Liver (tissue), 10 donors: ENCODE measurements at places on chromosomes 6 and 20.

DNA sequence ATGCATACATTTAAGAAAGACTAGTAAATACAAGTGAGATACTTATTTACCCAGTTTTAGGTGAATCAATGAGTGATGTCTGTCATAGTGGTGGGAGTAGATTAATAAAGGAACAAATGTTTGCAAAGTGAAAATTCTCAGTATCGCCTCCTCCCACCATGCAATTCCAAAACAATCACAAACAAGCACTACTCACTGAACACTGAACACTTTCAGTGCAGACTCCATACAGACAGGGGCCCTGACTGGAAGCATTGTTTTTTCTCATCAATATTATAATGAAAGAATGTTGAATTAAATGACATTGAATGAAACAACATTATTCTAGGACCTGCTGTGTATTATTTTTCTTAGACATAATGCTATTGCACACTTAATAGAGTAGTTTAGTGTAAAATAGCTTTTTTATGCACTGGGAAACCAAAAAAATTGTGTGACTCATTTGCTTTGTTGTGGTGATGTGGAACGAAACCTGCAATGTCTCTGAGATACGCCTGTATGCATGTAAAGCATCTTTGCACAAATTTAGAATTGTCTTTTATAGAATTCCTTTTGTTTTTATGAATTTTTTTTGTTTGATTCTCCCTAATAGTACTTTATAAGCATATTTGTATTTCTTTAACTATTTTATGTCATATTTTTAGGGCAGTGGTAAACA, 317.5 kb downstream of the UTRN start:
- no peak for DNase-seq

DNA sequence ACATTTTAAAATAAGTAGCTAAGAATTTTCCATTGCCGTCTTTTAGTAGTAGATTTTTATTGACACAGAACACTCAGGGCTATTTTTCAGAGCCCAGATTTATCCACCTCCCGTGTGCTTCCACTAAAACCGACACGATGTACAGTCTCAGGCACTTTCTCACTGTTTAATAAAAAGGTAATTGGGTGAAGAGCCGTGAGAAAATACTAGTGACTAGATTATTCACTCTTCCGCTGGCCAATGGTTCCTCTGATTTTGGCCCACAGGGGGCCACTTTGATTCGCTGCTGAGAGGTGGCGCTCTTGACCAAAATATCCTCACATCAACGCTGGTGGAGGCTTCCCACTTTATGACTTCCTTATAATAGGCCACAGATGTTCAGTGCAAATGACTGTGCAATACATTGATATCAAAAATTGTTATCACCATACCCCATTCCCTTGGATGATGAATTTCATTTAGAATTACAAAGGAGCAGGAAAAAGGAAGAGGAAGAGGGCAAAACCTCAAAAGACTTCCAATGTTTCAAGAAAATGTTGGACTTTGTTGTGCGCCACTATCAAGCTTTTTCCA, 12.3 kb upstream of the HDDC2 start:
- DNase-seq, result peak; percentile 66

DNA sequence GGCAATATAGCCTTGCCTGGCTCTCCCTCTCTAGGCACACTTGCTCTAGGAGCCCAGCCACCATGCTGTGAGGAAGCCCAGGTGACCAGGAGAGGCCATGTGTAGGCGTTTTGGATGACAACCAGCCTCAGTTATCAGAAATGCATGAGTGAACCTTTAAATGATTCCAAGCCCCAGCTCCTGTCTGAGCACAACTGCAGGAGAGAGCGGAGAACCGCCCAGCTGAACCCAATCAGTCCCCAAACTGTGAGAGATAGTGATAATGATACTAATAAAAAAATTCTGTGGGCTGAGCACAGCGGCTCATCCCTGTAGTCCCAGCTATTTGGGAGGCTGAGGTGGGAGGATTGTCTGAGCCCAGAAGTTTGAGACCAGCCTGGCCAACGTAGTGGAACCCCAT, 83.8 kb upstream of the TOX2 start:
- DNase-seq, result no peak

DNA sequence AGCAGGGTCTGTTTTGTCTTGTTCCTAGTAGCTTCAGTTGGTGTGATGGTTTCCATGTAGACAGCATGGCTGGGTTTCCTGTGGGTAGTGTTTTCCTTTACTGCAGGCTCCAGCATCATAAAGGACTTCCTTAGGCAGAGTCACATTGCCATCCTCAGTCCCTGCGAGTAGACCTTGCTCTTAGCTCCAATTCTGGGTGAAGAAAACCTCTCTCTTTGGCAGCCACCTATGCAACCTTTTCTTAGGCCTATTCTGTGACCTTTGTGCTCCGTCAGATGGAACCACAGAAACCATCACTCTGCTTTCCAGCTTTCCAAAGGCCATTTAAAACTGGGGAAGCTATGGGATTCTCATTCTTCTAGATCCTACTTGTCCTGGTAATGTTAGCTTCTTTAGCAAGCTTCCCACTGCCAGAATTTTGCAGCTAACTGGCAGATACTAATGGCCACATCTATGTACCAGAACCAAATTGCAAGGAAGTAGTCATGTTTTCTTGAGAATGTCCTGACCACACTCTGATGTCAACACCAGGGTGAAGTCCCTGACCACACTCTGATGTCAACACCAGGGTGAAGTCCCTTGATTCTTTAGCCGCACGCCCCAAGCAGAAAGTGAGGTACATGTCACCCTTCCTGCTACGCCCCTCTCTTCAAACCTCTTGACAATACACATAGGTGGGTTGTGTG, 646.6 kb upstream of the HS3ST5 start:
- no peak for DNase-seq

DNA sequence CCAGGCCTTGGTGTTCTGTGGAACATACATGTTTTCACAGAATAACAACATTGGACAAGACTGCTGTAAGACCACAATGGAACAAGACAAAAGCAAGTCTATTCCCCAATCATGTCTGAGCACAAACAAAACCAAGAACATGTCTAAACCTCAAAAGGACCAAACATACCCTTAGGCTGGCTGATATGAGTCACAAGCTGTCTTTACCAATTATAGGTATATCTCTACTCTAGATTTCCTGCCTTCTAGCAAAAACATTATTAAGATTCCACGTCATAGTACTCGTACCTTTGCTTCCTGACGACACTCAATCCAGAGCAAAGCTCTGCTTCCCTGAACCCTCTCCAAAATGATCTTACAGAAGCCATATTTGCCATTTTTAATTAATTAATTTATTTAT, 15.4 kb upstream of the L3MBTL1 start:
- DNase-seq, result no peak

- DNase-seq, result no peak
Observed at GRCh38 chr20:13205848-13206434, 15.1 kb upstream of the ISM1 start.

DNA sequence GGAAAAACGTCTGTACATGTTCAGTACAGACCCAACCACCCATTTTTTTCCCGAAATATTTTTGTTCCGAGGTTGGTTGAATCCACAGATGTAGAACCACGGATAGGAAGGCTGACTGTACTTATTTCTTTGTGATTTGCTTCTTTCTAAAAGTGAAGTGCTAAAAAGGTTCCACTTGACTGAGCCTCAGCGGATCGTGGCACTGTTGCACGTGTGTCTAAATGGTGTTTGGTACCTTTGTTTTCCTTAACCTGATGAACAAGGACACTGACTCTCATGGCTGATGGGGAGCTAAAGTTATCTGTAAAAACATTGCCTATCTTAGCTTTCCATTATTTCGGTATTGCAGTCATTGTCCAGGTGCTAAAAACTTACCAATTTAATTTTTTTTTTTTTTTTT, 6.2 kb downstream of the BPHL start:
- no peak for DNase-seq

DNA sequence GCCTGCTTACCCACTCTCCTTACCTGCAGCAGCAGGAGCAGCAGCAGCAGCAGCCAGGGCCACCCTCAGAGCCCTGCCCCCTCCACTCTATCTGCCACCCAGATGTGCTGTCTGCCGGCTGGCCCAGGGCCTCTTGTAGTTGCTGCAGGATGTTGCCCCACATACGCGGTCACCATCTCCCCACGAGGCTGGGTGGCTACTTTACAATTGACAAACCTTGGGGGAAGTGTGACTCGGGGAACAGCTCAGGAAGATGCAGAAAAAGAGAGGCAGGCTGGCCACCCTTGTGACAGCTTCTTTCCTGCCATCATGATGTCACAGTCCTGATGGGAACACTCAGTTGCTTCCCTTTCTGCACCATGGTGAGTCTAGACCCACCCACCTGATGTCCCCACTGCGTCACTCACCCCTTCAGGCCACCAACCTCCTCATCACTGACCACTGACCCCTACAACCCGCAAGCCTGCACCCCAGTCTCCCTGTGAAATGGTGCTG, 14.5 kb downstream of the TREM1 start:
- no peak for DNase-seq

DNA sequence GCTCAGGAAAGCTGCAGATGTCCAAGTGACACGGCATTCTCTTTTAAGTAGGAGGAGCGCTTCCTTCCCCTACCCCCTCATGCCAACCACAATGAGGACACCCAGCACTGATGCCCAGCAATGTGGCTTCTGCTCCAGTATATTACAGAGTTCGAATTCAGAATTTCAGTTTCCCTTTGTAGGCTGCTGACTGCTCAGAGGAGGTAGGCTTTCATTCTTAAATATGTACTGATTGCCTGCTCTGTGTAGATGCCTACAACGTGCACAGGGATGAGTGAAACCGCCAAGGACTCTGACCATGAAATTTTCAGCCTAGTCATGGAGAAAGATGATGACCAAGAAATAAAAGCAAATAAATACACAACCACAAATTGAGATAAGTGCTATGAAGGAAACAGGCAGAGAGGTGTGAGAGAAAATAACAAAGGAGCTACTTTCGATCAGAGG, 50.9 kb upstream of the TNFAIP3 start:
- no peak for DNase-seq

DNA sequence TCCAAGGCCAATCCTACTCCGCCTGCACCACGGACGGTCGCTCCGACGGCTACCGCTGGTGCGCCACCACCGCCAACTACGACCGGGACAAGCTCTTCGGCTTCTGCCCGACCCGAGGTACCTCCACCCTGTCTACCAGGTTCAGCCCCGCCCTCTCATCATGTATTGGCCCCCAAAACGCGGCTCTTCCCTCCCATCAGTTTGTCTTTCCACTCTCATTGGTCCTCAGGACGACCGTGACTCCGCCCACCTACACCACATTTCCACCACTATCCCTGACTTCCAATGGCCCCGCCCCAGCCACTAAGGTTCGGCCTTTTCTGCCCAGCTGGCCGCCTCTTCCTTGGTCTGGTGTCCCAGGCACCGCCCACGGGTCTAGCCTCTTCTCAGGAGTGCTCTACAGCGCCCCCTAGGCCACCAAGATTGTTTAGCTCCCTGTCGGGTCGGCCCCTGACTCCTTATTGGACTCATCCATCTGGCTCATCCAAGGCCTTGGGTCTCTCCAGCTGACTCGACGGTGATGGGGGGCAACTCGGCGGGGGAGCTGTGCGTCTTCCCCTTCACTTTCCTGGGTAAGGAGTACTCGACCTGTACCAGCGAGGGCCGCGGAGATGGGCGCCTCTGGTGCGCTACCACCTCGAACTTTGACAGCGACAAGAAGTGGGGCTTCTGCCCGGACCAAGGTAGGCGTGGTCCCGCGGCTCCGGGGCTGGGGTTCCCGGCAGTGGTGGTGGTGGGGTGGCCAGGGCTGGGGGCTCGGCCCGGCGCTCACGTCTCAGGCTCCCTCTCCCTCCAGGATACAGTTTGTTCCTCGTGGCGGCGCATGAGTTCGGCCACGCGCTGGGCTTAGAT, 3.1 kb downstream of the MMP9 start:
- DNase-seq, result peak; percentile 63
